ENCODE measurements at places on chromosomes 3 and 15. TPM values are rescaled to one million over a fixed set of nuclear protein-coding genes. Genes with fewer than 3 reads are reported as not detected.

A4GNT gene
- polyA plus RNA-seq = not detected

- peak; percentile 40 for DNase-seq
Measured at GRCh38 chr3:129490273-129490675, 38.2 kb upstream of the RHO start.

ASB14 gene
- 0.66 TPM for polyA plus RNA-seq

DNA sequence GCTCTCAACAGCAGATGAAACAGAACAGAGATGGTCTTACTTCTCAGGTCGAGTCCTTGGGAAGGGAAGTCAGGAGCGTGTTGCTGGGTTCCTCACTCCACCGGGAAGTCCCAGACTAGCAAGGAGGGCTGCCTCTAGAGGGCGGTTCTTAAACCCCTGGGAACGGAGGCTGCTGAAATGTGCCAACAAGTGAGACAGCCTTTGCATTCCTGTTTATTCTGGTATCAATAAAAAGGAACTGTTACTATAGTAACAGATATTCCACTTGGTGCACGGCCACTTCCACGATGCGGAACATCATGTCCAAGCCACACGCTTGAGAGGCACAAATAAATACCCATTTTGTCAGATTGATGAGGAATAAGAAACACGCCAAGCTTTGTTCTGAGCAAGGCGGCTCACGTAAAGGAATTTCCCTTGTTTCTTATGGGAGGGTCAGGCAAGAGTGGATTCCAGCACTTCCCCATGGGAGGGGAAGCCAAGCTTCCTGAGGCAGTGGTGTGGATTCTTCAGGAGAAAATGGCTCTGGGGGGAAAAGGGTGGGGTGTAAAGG is at the start of gene FAM107A:
TSS of gene FAM107A (minus strand) at position 123 of the 553 bp plus-strand sequence. CDS start 7,531 bp downstream, outside the sequence.
- DNase-seq = no peak

GRCh38 chr3:50518436-50518835 is 15.0 kb upstream of the CACNA2D2 start:
- no peak for DNase-seq

DNA sequence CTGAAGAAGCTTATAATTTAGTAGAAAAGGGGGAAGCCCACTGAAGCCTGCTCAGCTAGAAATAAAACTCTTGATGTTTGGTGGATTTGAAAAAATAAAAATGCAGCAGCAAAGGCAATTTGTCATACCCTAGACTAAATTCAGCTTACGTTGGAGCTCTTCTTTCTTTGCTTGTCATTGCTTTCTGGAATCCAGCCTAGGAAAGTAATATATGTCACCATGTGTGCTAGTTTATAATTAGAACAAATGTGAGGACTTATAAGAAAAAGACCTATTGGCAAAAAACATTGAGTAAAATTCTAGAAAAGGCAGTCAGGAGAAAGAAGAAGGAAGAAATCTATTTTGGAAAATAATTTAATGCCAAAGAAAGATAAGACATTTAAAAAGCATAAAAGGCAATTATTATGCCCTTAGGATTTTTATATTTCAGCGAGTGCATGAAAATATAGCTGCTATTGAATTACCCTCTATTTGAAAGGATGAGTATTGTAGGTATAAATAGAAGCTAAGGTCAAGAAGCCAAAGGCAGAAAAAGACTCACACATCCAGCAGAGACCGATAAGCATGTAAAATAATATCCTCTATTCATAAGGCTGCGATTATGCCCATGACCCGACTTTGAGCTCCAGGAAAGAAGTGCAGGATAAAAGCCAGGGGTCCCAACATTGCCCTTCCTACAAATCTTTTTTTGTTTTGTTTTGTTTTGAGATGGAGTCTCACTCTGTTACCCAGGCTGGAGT is 10.6 kb upstream of the BTBD1 start:
- no peak for DNase-seq

DNA sequence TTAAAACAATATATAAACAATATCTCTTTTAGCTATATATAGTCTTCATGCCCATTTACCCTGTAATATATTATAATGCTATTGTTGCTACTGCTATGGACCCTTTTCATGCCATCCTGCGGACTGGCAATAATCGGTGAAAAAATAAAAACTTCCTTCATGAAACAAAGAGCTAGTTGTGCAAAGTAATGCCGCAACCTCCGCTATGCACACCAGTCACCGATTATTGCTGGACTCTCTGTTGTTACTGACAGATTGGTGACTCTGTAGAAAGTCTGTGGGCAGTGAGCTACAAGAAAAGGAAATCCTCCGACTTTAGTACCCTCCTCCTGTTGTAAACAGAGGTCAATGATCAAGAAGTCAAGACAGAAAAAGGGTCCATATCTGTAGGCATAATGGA is 17.9 kb upstream of the ICE2 start:
- DNase-seq = no peak

- no peak for DNase-seq
Measured at GRCh38 chr15:77982127-77982490, 95.4 kb downstream of the TBC1D2B start.

DNA sequence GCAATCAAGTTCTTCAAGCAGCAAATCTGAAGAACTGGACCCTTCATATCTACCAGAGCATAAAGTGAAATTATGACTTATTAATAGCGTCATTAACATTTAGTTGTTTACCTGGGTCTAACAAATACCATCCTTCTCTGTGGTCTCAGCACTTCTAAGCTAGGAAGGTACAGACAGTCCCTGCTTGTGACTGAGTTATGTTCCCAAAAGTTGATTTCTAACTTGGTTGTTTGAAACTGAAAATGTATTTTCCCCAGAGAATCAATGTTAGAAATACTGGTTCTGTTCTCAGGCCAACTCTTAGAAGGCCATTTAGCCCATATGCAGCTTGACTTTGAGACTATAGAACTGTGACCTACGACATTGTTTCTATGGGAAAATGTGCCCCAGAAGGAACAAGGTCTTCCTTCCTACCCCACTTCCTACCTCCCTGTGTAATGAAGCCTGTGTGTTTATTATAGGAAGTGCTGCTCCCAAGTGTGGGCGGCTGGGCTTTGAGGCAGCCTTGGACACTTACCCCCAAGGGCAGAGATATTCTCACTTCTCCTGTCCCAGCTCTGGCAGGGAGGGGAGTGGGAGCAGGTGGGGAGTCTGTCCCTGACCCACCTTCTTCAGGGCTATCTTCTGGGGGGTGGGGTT is 12.2 kb upstream of the MAPK6 start:
- DNase-seq = no peak

- DNase-seq = peak; percentile 31
Measured at GRCh38 chr3:71142441-71143161, 440.9 kb downstream of the FOXP1 start.

GRCh38 chr3:158789592-158789991 is 12.3 kb upstream of the MFSD1 start:
- no peak for DNase-seq

- no peak for DNase-seq
Measured at GRCh38 chr3:61132062-61132461, 119.2 kb downstream of the FHIT start.

DNA sequence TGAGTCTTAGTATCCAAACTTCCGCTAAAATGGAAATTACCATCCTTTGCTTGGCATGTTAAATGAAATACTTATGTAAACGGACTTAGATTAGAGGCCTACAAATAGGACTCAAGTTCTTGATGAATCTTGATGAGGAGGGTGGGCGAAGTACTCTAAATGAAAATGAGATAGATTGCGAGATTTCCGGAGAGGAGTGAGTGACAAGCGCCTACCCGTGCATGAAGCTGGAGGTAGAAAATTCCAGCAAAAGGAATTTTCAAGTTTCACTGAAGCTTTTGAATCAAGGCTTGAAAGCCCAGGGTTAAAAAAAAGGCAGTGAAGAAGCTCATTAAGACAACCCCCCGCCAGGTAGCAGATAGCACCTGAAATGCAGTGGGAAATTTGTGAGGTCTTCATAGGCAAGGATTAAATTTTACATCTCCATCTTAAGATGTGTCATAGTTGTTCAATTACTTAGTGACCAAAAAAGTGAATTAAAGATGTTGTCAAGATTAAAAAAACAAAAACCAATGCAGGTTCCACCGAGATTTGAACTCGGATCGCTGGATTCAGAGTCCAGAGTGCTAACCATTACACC is 655 bp upstream of the RAB11A start:
- DNase-seq = no peak

DNA sequence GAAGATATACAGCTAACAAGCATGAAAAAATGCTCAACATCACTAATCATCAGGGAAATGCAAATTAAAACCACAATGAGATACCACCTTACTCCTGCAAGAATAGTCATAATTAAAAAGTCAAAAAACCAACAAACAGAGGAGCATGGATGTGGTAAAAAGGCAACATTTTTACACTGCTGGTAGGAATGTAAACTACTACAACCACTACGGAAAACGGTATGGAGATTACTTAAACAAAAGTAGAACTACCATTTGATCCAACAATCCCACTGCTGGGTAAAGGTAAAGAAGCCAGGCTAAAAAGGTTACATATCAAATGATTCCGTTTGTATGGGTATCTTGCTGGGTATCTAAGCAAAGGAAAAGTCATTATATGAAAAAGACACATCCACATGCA is 53.8 kb downstream of the STAG1 start:
- no peak for DNase-seq

TLR9 gene
- polyA plus RNA-seq = not detected

DNA sequence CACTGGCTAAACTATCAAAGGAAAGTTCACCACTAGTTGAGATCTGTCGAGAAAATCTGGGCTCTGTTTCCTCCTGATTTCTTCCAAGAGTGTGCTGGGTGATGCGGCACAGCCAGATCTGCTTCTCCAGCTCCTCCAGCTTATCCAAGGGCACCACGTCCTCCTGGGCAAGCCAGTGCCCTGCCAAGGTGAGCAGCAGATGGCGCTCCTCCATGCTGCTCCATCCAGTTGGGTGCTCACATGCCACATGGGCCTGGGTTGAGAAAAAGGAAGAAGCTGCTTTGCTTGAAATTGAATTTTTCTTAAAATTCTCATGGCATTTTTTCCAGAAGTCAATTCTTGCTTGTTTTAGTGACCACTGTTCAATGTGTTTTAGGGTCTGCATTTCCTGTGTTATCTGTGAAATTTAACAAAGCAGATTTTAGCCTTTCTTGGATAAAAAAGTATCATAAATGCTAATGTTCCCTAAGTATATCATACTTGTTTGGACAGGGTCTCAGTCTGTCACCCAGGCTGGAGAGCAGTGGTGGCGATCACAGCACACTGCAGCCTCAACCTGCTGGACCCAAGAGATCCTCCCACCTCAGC is 47.3 kb downstream of the EIF3J start:
- DNase-seq = peak; percentile 52

GRCh38 chr3:50530001-50530970 is 26.9 kb upstream of the CACNA2D2 start:
- DNase-seq = no peak

- no peak for DNase-seq
Measured at GRCh38 chr15:35168464-35168863, 83.4 kb upstream of the NANOGP8 start.

- no peak for DNase-seq
Measured at GRCh38 chr3:14374444-14374883, 27.9 kb upstream of the SLC6A6 start.

DNA sequence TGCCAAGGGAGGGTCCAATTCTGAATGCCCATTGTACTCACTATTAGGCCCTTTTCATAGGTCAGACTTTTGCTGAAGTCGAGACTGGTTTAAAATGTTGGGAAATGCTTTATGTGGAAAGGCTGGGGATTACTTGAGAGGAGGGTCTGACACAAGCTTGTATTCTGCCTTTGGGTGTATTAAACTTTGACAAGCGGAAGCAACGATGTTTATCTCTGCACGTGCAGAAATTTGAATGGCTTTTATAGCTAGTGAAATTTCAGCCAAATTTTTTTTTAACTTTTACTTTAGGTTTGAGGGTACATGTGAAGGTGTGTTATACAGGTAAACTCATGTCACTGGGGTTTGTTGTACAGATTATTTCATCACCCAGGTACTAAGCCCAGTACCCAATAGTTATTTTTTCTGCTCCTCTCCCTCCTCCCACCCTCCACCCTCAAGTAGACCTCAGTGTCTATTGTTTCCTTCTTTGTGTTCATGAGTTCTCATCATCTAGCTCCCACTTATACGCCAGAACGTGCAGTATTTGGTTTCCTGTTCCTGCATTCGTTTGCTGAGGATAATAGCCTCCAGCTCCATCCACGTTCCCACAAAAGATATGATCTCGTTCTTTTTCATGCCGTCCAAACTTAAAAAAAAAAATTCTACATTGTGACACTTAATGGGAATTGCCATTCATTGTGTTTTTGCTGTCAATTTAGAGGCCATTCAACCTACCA is 223.0 kb upstream of the BHLHE40 start:
- DNase-seq = no peak

DNA sequence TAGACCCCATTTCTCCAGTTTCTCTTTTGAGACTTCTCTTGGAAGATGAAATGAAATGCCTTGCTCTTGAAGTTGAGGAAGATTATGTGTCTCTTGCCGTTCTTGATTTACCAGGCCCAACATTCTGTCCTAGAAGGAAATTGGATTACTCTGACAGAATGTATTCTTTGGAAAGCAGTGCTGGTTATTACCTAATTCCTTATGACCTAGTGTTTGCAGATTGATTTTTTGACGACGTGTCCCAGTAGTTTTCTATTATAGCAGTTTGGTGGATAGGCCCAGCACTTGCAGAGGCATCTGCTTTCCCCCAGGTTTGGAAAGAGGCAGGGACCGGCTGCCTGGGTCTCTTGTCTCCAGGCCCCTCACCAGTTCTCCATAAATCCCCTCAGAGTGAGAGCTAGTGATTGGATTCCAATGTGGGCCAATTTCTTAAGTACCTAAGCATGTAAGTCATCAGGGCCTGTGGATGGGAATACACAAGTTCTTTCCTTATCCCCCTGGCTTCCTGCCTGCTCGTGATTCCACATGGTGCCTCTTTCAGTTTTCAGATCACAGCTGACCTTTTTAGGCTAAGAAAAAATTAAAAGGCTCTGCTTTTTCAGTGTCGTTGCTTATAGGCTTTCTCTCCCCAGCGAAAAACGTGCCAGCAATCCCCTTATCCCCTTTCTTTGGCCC is 50.2 kb downstream of the EPHB3 start:
- no peak for DNase-seq

DNA sequence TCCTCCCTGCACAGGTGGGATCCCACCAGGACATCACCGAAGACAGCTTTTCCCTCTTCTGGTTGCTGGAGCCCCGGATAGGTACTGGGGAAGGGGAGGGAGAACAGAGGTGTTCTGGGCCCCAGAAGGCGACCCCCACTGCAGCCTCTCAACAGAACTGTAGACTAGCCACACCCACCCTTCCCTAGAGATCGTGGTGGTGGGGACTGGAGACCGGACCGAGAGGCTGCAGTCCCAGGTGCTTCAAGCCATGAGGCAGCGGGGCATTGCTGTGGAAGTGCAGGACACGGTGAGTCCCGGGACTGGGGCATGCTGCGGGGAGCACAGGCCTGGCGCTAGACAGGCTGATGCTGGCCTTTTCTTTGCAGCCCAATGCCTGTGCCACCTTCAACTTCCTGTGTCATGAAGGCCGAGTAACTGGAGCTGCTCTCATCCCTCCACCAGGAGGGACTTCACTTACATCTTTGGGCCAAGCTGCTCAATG is 809 bp downstream of the NDUFAF3 start:
- no peak for DNase-seq

DPPA2 gene
- not detected for polyA plus RNA-seq

DNA sequence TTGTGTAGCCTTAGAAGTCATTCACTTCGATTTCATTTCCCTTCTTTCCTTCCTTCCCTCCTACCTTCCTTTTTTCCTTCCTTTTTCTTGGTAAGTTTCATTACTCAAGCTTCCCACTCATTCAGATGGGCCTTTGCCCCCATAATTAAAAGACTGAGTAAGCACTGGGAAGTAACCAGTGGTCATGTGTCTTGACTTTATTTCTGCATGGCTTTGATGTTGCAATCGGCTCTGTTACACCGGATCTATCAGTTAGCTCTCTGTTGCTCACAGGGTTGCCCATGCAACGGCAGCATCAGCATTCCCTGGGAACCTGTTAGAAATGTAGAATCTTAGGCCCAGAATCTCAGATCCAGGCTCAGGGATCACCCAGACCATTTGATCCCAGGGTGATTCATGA is 25.6 kb upstream of the LARS2 start:
- no peak for DNase-seq

Measured in naive thymus-derived CD4-positive, alpha-beta T cell (primary cell).